ENCODE measurements at places on chromosomes 13 and 19.

DNA sequence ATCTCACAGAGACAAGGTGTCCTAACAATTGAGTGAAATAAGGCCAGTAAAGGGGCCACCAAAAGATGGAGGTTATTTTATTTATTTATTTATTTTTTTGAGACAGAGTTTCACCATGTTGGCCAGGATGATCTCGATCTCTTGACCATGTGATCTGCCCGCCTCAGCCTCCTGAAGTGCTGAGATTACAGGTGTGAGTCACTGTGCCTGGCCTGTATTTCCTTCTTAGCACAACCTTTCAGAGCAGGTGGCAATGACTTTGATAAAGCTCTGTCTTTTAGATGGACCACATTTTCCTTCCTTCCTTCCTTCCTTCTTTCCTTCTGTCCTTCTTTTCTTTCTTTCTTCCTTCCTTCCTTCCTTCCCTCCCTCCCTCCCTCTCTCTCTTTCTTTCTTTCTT is 11.0 kb upstream of the DOCK6 start:
- DNase-seq, result no peak

- no peak for DNase-seq
Measured at GRCh38 chr19:3785451-3785937, 687 bp downstream of the MATK start.

- DNase-seq, result no peak
Measured at GRCh38 chr13:52760077-52760476, 20.5 kb upstream of the CNMD start.

- DNase-seq, result peak; percentile 80
Measured at GRCh38 chr19:38634757-38635482, 12.5 kb upstream of the ACTN4 start.

- DNase-seq, result no peak
Measured at GRCh38 chr13:98507282-98507797, 69.6 kb downstream of the STK24 start.

DNA sequence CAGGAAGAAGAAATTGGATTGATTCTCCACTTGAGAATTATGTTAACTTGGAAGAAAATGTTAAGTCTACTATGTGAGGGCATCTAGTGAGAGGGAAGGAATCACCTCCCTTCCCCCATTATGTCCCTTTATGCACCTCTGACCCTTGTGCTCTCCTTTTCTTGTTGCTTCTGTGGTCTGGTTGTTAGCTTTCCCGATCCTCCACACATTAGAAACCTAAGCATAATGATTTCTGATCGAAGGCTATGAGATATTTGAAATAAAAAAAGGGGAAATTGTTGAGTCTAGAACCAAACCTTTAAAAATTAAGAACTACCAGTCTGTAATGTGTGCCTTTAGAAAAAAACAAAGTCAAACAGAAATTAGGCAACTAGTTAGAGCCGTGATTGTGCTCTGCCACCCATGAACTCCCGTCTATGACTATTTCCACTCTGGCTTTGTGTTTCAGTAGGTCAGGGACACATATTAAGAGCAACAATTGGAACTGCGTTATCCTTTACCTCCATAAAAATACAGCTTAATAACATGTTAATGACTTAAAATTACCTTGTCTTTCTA is 463 bp upstream of the GPC6 start:
- DNase-seq, result no peak

- DNase-seq, result no peak
Measured at GRCh38 chr19:4707956-4708650, 15.5 kb downstream of the DPP9 start.

DNA sequence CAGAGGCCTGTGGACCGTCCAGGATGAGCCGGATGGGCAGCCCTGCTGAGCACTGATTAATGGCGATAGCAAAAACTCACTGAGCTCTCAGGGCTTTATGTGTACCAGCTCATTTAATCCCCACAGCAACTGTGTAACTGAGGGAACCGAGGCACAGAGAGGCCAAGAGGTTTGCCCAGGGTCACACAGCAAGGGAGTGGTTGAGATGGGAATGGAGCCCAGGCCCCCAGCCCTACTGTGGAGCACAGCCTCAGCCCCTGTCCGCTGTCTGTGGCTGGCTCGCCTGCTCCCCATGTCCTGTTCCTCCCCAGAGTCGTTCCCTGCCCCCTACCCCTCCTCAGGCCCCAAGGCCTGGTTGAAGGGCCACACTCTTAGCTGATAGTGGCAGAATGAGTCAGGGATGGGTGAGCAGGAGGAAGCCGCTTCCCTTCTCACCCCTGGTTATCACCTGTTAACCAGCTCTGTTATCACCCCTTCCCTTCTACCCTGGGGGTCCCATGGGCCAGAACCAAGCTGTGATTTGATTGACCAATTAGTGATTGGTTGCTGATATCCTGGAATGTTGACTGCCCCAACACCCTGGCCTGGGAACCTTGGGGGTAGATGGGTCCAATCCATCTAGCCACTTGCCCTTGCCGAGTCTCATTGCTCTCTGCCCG is 21.2 kb downstream of the CAPN12 start:
- DNase-seq, result no peak

DNA sequence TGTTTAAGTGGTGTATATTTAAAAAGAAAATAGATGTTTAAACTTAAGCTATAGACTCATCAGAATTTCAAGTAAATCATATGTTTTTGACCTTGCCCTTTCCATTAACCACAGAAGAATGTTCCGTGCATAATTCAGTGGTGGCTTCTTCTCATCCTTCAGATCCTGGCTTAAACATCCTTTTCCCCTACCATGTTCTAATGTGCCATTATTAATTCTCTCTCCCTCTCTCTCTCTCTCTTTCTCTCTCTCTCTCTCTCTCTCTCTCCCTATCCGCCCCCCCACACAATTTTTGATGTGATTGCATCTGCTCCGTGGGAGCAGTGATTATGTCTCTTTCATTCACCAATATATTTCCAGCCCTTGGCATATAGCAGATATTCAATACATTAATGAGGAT is 116.4 kb downstream of the DCLK1 start:
- no peak for DNase-seq

- DNase-seq, result no peak
Measured at GRCh38 chr13:80669112-80669511, 328.2 kb upstream of the SPRY2 start.

DNA sequence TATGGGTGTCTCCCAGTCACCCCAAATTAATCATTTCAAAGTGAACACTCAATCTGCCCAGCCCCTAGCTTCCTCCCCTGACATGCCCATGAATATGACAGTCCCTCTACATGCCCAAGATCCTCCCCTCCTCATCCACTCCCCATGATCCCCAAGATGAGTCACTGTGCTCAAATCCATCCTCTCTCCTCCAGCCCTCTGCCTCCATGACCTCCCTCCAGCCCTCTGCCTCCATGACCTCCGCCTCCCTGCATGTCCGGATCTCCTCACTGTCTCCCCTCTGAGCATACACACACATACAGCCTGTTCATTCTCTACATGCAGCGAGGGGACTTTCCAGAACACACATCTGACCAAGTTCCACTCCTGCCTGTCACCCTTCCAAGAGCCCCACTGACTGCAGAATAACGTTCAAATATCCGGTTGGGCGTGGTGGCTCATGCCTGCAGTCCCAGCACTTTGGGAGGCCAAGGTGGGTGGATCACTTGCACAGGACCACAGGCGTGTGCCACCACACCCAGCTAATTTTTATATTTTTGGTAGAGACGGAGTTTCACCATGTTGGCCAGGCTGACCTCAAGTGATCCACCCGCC is 18.4 kb upstream of the FEM1A start:
- DNase-seq, result no peak

DNA sequence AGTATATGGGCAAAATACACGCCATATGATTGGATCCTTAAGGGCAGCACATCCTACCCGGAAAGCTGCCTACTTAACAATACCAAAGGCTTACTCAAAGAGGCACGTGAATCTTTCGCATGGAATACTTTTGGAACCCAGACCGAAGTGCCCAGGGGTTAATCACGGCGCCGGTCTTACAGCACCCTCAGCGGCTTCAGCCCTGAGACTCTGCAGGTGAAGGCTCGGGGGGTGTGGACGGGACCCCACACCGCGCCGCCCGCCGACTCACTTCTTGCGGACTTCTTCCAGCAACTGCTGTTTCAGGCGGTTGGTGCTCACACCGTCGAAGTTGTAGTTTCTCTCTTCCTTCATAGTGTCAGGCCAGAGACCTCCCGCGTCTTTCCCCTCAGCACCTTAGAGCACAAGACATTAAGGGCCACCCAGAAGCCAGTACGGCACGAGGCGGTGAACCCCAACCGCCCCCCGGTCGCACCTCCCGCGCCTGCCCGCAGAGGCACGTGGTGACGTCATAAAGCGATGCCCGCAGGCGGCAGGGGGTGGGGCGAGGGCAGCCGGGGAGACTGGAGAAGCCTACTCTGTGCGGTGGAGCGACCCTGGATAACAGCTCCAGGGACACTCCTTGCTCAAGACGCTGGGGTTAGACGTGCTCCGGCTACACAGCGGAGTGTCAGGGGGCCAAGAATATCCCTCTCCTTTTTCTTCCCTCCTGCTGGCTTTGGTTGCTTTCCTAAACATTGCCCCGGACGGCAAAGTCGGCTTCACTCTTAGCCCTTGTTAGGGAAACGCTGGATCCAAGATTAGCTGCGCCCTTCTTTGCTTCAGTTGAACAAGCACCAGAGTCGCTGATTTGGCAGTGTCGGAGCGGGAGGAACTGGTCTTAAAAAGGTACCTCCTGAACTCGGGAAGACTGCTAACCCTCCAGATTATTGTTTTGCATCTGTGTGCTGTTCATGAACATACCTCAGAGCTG is at the start of gene CCDC169:
TSS of gene CCDC169 (minus strand) at position 449 of the 973 bp plus-strand sequence. CDS start at position 354, 95 bp downstream.
- DNase-seq, result peak; percentile 50

DNA sequence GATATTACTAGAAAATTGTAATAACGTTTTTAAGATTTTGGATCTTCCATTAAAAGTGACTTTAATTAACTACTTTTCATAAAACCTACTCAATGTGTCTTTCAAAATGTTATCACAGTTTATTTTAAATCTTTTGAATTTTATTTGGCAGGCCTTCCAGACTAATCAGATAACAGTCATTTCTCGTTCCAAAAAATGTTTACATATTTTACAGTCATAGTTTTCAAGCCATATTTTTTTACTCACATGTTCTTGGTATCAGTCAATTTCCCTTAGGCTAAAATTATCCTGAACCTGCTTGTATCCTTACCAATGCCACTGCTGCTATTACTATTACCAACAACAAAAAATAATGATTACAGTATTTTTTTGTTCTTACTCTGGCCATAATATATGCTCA is 1783.5 kb downstream of the SLITRK5 start:
- no peak for DNase-seq

GRCh38 chr13:111315347-111315995 is 5.0 kb upstream of the TEX29 start:
- no peak for DNase-seq

GRCh38 chr19:796692-797527 is at the start of gene PTBP1:
Gene PTBP1, plus strand, starts transcription at chr19:797452. Its CDS starts 46 bp downstream, at chr19:797498.
- DNase-seq, result peak; percentile 93

DNA sequence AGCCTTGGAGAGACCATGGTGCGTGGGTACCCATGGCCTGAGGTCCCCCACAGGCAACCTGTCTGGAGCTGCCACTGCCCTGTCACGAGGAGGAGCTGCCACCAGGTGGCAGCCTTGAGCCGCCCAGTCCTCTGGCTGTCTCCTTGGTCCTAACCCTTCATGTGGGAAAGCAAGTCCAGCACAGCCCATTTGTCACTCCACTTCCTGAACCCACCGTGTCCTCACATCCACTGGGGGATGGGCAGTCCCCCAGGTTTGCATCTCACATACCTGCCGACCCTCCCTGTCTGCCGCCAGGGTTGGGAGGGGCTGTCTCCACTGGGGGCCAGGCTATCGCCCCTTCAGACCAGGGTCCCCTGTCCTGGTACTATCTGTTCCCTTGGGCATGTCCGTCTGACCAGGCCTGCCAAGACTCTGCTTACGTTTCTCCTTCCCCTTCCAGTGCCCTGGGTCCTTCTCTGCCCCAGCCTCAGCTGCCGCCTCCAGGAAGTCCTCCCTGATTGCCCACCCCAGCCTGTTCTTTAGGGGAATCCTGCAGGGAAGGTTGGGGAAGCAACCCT is 4.5 kb downstream of the FAM174C start:
- no peak for DNase-seq

- no peak for DNase-seq
Measured at GRCh38 chr19:39299404-39299803, 3.2 kb downstream of the IFNL1 start.

All from omental fat pad (tissue), 4 donors.